ENCODE measurements at places on chromosomes 3 and 15. TPM values are rescaled to one million over a fixed set of nuclear protein-coding genes. Genes with fewer than 3 reads are reported as not detected.
A peak's percentile ranks its signal among the peaks of the same experiment; 100 is the strongest.

DNA sequence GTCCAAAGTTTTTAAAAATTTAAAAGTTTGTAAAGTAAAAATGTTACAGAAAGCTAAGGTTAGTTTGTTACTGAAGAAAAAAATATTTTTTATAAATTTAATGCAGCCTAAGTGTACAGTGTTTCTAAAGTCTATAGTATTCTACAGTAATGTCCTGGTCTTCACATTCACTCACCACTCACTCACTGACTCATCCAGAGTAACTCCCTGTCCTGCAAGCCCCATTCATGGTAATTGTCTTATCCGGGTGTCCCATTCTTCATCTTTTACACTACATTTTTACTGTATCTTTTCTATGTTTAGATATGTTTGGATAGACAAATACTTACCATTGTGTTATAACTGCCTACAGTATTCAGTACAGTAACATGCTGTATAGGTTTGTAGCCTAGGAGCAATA, 36.7 kb upstream of the ATP10A start:
- no peak for DNase-seq

GRCh38 chr3:172070269-172070668, 30.9 kb downstream of the FNDC3B start:
- DNase-seq, result no peak

GRCh38 chr3:179796421-179796820, 143.6 kb downstream of the USP13 start:
- DNase-seq, result no peak

DNA sequence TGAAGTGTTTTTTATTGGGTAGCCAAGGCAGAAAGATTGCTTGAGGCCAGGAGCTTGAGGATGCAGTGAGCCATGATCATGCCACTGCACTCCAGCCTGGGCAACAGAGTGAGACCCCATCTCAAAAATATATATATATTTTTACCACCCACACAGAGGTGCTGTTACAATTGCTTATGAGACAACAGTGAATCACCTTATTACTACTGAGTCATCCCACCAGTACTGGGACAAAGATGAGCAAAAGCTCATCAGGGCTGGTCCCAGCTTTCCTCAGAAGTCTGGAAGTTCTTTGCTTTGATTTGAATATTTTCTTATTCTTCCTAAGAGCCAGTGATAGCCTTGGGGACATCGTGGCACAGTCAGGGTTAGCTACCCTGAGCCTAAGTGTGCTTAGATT, 207.7 kb downstream of the SOX2 start:
- no peak for DNase-seq

Gene GOLGA6D
- not detected for total RNA-seq

DNA sequence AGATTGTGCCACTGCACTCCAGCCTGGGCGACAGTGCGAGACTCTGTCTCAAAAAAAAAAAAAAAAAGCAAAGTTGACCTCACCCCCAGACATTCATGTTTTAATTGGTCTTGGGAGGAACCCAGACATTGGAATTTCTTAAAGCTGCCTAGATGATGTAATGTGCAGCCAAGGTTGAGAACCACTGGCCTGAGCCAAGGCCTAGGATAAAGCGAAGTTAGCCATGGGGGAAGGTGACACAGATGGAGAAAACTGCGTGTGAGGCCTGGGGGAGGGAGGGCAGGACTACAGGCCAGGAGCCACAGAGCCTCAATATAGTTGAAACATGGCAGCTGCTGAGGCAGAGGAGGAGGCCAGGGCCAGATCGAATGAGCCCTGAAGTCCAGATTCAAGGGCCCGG, 21.0 kb downstream of the GLB1 start:
- DNase-seq, result no peak

Gene ZNF501
- 2.1 TPM for total RNA-seq

Gene PRTG
- 6.6 TPM for total RNA-seq

Gene IGSF10
- total RNA-seq, result 1.2 TPM

DNA sequence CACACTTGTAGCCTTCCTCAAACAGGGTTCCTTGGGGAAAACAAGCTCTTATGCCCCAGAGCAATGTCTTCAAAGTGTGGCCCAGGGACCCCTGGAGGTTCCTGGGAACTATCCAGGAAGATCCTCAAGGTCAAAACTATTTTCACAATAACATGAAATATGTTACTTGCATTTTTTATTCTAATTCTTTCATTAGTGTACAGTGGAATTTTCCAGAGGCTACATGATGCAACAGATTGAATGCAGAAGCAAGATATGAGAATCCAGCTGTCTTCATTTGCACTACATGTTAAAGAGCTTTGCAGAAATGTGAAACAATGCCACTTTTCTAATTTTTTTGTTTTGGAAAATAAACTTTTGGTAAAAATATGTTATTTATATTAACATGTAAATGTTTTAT, 190.9 kb downstream of the SLC9A9 start:
- no peak for DNase-seq

Gene SPESP1
- not detected for total RNA-seq

Gene NANOGP8
- total RNA-seq, result 1.6 TPM

- DNase-seq, result no peak
Measured at GRCh38 chr3:112699436-112699978, 58.6 kb upstream of the CCDC80 start.

- peak; percentile 68 for DNase-seq
Measured at GRCh38 chr3:96813134-96813819, 1.1 kb upstream of the EPHA6 start.

DNA sequence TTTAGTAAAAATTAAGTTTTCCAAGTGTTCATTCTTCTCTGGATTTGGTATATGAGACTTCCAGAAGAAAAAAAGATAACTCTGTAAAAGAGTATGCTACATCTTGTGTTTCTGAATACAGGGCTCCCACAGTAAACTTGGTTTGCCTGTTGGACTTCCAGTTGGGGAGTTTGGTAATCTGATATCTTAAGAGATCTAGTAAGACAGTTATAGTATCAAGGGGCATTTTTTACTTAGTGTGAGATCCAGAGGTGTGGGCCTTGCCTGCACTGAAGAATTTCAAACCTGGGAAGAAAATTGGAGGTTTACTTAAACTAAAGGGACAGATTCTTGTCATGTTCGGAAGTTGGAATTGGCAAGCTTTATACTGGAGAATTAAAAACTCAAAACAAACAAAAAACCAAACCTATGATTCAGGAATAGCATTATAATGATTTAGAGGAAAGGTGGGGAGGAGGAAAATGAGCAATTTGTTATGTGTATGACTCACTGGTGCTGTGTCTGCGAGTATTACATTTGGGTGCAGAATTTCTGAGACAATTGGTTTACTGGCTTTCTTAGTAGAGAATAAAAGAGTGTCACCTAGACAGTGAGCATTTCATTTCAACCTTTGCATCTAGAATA, 58.9 kb upstream of the ULK4 start:
- no peak for DNase-seq

Gene ECE2
- total RNA-seq, result not detected

All from Peyer's patch (tissue), 4 donors.